Neural progenitor cell (in vitro differentiated cells): ENCODE measurements at places on chromosomes 13 and 19.
A peak's percentile ranks its signal among the peaks of the same experiment; 100 is the strongest.

GRCh38 chr13:24672141-24673132 is 7.8 kb upstream of the ATP12A start:
- DNase-seq: no peak

DNA sequence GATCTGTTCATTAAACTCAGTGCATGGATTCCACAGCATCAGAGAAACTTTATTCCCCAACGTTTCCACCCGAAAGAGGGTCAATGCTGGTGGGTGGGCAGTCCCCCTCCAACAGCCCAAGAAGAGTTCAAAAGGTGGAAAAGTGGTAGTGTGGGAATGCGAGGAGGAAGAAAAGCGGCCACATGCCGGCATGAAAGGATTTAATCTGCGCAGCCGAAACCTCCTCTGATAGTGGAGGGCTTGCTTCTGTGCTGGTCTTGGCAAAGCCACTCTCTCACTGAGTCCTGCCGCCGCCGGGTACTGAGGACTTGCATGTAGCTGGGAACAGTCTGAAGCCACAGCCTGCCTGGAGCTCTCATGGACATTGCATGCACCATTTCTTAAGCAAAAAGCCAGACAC is 136.2 kb upstream of the ZNF536 start:
- peak; percentile 74 for DNase-seq

GRCh38 chr19:10603084-10603872 is 16.2 kb upstream of the AP1M2 start:
- peak; percentile 54 for DNase-seq

- DNase-seq: no peak
Observed at GRCh38 chr13:73661687-73662425, 472.3 kb downstream of the KLF12 start.

DNA sequence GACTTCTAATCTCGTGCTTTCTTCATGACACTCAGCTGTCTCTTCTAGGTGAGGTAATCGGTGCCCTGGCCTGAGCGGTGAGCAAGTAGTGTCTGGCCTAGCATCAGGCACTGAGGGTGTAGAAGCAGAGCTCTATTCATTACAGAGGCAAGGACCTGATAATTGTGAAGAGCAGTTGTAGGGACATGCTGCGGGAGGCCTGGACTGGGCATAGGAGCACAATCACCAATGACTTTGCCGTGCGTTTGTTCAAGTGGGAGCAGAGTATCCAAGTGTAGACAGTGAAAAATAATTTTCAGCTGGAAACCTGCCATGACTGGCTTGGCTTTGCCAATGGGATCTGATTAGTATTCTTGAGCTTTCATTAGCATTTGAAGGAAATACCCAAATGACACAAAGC is 32.1 kb upstream of the DCLK1 start:
- no peak for DNase-seq
